ENCODE measurements at places on chromosomes 13 and 19.
A peak's percentile ranks its signal among the peaks of the same experiment; 100 is the strongest.

DNA sequence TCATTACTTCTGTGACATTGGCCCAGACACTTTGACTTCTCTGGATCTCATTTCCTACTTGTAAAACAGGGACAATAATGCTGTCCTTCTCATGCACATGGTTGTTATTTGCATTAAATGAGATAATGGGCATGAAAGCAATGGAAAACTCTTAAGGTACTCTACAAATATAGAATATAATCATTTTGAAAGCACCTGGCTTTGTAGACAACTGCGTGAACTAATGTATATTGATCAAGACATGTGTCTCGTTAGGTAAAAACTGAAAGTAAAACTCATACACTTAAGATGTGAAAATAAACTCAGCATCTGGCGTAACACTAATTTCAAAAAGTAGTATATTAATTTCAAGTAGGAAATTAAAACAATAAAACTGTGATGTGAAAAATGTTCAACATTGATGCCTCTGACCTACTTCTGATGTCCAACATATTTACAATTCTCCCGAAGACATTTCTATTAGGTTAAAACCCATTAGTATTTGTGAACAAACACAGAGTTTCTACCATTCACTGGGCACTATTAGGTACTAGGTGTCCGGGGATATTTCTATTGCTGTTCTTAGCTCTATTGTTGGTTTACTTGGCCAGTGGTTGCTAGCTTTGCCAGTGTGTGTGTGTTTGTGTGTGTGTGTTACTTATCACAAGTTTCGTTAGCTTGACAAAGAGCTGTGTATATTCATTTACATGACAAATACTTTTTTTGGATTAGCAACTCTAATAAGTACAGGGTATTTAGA, 220.5 kb downstream of the KCNRG start:
- DNase-seq = no peak

- no peak for DNase-seq
Observed at GRCh38 chr19:42282819-42283187, 13.8 kb downstream of the CIC start.

DNA sequence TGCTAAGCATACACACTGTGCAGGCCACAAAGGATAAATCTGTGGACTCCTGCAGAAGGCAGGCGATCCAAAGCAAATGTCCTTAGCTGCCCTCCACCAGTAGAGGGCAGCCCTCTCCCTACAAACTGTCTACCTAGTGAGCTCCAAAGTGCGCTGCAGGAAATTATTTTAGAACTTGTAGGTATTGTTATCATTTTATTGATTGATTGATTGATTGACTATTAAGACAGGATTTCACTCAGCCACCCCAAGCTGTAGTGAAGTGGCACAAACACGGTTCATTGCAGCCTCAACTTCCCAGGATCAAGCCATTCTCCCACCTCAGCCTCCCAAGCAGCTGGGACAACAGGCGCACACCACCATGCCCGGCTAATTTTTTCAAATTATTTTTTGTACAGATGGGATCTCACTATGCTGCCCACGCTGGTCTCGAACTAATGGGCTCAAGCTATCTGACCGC, 37.3 kb downstream of the RNF6 start:
- peak; percentile 82 for DNase-seq

DNA sequence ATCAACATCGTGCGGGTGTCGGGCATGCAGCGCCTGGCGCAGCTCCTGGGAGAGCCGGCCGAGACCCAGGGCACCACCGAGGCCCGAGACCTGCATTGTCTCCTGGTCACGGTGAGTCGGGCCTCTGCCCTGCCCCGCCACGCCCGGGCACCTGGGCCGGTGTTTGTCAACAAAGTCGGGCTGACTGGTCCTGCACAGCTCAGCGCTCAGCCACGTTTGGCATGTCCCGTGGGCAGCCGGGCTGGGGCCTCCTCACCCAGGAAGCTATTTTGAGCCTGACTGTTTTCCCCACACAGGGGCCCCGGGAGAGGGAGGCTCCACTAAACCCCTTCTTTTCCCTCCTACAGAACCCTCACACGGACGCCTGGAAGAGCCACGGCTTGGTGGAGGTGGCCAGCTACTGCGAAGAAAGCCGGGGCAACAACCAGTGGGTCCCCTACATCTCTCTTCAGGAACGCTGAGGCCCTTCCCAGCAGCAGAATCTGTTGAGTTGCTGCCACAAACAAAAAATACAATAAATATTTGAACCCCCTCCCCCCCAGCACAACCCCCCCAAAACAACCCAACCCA, 1.3 kb downstream of the GADD45B start:
- DNase-seq = peak; percentile 63

DNA sequence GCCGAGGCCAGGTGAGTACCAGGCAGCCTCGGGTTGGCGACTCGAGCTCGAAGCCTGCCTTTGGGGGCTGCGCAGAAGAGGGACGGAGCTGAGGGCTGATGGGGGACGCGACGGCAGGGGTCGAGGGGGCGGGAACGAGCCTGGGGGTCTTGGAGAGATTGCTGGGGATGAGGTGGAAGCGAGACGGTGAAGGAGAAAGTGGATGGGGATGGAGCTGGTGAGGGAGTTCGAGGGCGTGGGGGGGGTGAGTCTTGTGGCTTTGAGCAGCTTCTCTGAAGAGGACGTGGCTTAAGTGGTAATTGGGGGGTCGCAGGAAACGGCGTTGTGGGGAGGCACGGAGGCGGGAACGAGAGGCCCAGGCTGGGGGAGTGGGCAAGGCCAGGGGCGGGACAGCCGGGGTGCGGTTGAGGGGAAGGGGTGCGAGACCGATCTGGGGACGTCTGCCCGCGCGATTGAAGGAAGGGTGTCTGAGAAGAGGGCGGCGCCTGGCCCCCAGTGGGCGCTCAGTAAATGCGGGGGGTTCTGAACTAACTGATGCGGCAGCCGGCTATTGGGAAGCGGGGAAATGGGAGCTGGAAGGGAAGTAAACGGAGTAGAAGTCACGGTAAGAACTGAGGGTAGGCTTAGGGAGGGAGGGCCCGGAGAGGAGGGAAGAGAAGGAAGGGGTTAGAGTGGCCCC, 426 bp downstream of the MYO9B start:
- peak; percentile 65 for DNase-seq

DNA sequence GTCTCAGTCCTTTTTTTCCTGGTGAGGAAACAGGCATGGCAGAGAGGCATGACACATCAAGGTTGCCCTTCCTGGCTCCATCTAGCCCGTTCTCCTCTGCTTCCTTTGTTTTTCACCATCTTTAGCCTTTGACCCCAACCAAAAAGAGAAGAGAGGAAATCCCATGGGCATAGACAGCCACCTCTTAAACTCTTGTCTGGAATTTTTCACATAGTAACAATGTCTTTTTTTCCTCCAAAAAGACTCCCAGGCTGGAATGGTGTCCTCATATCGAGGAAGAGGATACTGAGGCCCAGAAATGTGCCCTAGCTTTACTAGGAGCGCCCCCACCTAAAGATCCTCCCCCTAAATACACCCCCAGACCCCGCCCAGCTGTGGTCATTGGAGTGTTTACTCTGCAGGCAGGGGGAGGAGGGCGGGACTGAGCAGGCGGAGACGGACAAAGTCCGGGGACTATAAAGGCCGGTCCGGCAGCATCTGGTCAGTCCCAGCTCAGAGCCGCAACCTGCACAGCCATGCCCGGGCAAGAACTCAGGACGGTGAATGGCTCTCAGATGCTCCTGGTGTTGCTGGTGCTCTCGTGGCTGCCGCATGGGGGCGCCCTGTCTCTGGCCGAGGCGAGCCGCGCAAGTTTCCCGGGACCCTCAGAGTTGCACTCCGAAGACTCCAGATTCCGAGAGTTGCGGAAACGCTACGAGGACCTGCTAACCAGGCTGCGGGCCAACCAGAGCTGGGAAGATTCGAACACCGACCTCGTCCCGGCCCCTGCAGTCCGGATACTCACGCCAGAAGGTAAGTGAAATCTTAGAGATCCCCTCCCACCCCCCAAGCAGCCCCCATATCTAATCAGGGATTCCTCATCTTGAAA, at the start of gene GDF15:
Gene GDF15 (plus strand): TSS at position 484 of the 868 bp plus-strand sequence. CDS start 32 bp downstream, at position 516.
- peak; percentile 78 for DNase-seq

DNA sequence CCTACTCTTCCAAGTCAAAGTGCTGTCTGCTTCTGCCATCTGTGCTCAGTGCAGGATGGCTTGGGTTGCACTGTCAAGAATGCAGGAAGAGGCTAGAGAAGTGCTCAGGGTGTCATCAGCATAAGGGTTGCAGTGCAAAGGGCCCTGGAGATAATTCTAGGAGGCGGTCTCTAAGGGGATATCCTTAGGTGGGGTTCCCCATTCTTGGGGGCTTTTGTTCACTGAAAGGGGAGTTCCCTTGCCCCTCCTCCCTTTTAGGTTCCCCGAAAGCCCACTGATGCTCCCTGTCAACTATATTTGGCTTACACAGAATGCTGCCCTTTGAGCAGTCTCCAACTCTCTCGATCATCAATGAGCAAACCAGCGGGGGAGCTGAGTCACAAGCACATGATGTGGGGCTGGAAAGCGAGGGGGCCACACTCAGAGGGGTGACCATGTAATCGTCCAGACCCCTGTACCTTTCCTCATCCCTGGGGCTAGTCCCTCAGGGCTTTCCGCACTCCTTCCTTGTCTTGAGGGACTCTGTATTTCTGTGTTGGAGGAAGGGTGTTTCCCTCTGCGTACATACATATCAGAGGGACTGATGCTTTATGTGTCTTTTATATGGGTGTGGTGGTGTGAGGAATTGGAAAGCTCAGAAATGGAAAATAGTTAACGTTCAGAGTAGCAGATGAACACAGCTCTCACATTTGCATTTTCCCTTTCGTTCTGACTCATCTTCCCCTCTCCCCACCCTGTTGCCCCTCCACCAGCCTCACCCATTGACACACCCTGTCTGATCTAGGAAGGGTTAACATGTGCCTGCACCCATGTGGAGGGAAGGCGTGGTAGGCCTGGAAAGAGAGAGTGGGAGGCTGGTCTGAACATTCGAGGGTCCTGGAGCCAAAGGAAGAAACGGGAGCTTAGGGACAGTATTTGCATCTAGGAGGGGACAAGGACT, 6.7 kb downstream of the ZBTB32 start:
- peak; percentile 16 for DNase-seq

DNA sequence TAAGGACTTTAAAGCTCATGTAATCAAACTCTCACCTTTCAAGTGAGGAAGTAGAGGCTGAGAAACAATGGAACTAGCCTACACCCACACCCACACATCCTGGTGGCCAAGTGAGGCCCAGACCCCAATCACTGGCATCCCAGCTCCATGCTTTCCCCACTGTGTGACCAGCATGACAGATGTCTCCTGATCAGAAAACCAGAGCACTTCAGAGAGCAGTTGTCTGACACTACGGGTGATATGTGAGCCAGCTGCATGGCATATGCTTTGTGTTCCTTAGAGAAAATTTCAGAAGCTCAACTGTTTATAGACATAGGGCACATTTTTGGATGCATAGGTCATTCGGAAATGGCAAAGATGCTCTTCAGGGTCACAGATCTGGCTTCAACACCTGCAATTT, 315.2 kb downstream of the NDFIP2 start:
- DNase-seq = no peak

- peak; percentile 95 for DNase-seq
Observed at GRCh38 chr13:111337206-111337605, 16.8 kb downstream of the TEX29 start.

DNA sequence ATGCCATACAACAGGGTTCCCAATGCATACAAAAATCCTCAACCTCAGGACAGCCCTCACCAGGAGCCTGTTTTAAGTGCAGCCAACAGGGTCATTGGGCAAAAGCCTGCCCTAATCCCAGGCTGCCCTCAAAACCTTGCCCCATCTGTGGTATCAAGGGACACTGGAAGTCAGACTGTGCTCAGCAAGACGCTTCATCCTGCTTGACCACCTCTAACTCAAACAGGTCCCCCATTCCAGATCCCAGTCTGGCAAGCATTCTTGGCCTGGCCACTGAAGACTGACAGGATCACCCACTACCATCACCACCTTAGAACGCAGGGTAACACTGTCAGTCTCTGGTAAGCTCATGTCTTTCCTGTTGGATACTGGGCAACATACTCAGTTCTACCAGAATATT, 15.0 kb upstream of the ZSCAN4 start:
- DNase-seq = no peak

DNA sequence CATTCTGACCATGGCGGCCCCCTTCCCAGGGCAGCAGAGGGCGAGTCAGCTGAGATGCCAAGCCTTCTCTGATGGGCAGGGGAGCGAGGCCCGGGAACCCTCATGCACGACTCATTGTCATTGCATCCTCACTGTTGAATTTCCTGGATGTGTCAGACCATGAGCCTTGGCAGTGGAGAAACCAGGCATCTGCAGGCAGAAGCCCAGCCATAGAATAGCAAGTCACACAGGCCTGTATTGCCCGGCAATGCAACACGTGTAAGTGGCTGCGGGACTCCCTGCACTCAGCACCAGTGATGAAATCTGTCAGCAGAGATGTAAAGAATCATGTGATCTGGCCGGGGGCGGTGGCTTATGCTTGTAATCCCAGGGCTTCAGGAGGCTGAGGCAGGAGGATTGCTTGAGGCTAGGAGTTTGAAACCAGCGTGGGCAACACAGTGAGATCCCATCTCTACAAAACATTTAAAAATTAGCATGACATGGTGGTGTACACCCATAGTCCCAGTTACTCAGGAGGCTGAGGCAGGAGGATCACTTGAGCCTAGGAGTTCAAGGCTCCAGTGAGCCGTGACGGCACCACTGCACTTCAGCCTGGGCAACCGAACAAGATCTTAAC, 199.7 kb downstream of the KATNAL1 start:
- peak; percentile 83 for DNase-seq

GRCh38 chr13:40371531-40372125, 294.8 kb downstream of the FOXO1 start:
- no peak for DNase-seq

DNA sequence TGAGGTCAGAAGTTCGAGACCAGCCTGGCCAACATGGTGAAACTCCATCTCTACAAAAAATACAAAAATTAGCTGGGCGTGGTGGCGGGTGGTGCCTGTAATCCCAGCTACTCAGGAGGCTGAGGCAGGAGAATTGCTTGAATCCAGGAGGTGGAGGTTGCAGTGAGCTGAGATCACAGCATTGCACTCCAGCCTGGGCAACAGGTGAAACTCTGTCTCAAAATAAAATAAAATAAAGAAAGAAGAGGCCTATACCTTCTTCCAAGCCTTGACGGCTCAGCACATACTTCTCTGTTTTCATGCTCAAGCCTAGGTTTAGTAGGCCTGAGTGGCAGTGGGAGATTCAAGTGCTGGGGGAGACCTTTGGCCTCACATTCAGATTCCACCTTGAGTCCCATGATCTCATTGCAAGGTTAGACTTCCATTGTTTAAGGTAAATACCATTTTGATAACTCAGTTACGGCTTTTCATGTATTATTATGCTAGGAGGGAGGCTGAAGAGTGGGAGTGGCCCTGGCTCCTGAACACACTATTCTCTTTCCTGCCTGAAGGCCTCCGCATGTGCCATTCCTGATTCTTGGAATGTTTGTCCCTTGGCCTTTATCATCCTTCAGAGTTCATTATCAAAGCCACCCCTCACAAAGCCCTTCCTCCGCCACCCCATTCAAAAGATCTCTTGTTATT, 1.6 kb upstream of the SPINT2 start:
- DNase-seq = no peak

DNA sequence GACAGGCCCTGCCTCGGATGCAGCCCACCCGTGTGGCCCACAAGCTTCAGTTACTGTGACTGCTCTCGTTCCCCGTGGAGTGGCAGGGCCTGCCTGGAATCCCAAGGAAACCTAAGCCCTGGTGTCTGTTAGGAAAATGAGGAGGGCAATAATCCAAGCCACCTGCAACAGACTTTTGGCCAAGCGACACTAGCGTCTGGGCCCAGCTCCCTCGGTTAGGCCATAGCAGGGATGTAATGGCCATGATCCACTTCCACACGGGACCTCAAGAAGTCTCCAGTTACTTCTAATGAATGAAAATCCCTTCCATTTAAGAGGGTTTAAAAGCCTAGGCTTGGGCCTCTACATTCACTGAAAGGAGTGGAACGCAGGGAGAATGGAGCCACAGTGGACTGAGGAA, 8.9 kb downstream of the ZC3H4 start:
- no peak for DNase-seq
